ENCODE measurements at places on chromosomes 12 and 14.

GRCh38 chr14:91400696-91401095, 16.9 kb downstream of the CCDC88C start:
- no peak for DNase-seq

DNA sequence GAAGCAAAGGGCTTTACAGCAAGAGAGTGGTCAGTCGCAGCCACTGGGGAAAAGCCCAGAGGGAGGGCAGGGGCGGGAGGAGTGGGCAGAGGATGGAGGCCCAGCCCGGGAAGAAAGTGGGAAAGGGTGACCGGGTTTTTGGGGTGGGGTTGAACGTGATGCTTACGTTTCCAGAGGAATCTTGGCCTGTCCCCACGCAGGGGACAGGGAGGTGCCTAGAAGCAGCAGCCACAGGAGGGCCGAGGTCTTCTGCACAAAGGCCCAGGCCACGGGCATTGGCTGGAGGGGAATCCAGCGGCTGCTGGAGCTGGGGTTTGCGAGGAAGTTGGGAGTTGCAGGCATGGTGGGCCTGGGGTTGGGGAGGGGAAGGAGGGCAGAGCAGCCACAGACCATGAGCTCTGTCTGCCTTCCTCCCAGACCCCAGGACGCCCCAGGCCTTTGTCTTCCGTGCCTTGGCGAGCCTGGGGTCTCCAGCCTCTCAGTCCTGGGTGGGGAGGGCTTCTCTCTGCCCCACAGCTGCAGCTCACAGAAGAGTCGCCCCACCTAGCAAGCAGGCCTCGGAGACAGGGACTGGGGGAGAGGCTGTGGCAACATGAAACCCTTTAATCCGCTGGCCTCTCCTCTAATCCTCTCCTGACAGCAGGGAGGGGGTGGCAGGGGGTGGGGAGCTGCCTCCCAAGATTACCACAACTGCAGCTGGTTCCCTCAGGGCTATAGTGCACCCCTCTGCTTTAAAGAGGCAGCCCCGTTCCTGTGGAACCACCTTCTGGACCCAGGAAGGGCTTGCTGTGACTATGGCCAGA, at the start of gene CACNA2D4:
Gene CACNA2D4 (minus strand): TSS at position 572 of the 803 bp plus-strand sequence. CDS start 179 bp downstream, at position 393.
- no peak for DNase-seq

- no peak for DNase-seq
Observed at GRCh38 chr12:57600395-57600794, 4.2 kb upstream of the DTX3 start.

DNA sequence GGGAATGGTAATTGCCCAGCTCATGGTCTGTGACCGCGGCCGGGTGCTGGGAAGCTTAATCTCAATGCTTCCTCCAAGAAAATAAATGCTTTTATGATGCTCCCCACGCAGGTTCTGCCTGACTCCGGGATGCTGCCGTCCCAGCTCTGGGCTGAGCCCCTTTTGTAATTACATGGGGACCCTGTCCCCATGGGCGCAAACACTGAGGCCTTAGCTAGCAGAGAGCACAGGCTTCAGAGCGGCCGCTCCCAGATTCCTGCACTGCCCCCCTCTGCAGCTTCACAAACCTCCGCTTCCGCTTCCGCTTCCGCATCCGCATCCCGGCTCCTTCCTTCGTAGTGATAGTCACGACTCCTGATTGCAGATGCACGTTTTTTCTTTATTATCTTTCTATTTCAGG, 129.5 kb downstream of the KIF26A start:
- DNase-seq, result no peak

DNA sequence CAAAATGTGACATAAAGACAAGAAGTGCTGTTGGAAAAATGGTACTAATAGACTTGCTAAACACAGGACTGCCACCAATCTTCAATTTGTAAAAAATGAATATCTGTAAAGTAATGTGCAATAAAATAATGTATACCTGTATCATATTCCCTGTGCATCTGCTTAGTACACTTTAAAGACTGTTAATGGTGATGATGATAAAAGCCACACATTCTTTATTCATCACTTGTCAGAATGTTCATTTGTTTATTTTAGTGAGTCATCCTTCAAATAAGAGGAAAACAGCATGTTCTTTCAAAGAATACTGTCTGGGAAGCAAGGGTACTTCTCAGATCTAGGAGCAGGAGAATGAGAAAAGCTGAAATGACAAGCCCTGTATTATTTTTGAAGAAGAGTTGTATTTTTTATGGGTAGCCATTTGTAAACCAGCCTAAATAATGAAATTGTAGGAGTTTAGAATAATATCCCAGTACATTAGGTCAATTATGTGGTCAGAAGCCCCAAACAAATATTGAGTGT, 78.3 kb upstream of the PSMA6 start:
- peak; percentile 24 for DNase-seq

DNA sequence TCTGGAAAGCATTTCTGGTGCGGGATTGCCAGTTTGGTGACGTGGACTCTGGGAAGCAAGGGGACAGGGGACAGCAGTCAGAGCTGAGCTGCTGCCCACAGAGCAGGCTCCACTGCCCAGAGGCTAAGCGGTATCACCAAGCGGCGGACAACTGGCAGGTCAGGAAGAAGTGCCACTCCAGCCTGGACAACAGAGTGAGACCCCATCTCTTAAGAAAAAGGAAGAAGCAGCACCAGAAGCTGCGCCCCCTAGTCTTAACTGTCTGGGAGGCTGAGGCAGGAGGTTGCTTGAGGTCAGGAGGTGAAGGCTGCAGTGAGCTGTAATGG, 31.8 kb upstream of the MMP17 start:
- DNase-seq, result no peak

DNA sequence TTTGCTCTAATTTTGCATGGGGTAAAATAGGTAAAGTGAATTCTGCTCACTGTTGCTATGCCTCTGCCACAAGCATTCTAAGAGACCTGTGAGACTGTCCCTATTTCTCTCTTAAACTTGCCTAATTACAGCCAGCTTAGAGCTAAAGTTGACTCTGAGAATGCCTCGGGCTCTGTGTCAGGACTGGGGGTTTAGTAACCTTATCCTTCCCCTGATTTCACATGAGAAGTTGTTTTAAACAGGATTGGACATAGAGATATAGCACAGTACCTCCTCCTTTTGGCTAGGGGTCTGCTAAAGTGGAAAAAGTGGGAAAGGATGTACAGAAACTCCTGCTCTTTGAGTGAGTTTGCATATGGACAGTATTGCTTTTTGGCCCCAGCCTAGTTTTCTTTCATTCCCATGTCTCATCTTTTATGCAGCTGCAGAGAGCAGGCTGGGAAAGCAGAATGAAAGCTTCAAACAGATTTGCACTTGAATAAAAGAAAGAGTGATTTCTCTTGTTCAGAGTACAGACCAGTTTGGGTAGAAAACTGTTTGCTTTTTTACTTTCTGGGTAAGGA, 122.0 kb downstream of the RAD51B start:
- no peak for DNase-seq

DNA sequence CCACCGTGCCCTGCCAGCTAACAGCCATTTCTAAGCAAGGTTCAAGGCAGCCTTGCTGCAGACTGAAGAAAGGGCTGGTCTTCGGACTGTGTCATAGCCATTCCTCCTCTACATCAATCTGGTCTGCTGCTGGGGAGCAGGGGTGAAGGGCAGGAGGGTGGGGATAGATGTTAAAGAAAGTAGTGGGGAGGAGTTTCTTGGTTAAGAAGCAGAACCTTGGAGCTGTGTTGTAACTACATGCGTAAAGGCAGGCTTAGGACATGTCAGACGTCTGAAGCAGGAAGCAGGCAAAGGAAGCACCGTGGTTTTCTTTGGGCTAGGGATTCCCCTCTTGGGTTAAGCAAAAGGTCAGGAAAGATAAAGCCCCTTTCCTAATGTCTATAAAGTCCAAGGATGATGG, 18.1 kb upstream of the NEK9 start:
- no peak for DNase-seq

DNA sequence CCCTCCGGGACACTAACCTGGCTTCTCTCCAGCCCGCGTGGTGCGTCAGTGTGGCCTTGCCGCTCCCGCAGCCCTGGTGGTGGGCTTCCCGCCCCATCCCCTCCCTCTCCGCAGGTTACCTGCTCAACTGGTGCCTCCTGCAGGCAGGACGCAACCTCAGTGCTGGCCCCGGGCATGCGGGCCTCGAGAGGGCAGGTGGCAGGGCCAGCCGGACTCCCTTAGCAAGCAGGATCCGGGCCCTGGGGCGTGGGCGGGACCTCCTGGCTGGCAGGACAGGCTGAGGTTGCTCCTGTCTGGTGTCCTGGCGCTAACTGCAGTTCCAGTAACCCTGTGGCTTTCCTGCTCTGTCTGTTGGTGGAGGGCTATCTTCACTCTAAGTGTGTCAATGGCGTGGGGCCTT, 8.6 kb upstream of the ADSS1 start:
- DNase-seq, result no peak

DNA sequence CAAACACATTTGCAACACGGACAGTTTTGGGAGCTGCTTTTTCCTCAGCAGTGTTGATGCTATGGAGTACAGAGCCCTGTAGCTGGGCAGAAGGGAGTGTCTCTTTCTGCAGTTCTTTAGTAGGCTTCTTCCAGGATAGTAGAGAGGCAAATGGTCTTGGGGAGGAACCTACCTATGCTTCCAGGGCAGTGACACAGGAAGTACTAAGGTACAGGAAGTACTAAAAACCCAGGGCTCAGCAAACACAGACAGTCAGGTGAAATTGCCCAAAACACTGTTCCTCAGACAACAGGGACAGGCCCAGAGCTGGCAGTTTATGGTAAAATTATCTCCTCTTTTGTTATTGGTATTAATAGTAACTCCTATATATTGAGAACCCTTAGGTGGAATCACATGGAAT, 217.6 kb downstream of the TTC8 start:
- no peak for DNase-seq

GRCh38 chr12:2212971-2213869, 160.4 kb downstream of the CACNA1C start:
- DNase-seq, result no peak

DNA sequence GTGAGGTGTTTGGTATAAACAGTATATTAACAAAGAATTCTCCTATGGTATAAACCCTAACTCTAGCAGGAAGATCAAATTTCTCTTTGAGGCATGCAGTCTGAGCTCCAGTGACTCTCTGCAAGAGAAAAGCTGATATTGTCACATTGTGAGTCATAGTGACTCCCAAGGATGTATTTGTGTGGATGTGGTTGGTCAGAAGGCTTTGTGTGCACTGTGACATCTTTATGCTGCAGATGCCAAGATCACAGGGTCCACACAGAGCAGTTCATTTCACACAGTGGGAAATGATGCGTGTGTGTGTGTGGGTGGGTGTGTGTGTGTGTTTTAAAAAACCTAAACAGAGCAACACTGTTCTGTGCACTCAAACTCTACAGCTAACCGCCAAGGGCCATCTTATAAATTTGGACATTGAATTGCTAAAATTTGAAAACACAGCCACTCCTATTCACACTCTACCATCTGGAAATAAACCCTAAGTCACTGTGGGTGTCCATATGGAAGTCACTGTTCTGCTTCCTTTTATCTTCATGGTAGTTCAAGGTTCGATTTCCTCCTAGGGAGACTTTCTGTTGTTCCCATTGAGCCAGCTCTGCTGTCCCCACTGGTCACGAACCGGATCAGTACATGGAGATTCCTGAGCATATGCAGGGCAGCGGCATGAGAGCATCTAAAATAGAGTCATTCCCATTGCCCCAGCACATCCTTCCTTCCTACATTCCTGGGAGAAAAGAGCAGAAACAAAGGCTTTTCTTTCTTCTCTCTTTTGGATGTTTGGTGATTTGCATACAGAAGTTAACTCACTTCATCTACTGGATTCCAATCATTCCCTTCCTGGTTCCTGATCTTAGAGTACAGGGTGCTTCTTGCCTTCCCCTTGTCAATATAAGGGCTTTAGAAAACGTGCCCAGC, 727.6 kb downstream of the DIO2 start:
- peak; percentile 4 for DNase-seq

DNA sequence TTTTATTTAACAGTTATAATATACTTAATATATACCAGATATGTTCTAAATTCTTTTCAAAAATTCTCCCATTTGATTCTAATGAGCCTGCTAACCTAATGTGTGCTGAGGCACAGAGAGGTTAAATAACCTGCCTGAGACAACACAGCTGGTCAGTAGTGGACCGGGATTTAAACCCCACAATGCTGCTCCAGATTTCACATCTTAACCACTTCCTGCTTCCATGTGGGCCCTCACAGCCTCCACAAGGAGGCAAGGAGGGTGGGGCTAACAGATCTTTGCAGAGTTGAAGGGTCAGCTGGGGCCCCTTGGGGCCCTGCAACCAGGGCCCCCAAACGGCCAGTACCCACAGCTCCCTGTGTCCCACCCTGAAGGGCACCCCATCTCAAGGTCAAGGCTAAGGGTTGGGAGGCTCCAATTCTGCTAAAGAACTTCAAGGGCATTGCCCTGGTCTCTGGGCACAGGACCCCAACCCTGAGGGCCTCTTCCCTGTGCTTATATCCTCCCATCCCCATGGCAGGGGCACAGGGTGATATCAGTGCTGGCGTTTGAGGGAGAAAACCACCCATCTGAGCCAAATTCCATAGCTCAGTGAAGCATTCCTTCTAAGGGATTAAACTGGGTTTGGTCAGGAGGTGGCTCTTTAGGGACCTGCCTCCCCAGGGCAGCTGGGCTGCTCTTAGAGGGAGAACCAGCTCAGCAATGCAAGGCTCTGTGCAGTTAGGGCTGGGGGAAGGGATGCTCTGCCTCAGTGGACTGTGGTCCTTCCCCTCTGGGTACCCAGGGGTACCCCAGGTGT, 2.2 kb downstream of the KRT80 start:
- no peak for DNase-seq

DNA sequence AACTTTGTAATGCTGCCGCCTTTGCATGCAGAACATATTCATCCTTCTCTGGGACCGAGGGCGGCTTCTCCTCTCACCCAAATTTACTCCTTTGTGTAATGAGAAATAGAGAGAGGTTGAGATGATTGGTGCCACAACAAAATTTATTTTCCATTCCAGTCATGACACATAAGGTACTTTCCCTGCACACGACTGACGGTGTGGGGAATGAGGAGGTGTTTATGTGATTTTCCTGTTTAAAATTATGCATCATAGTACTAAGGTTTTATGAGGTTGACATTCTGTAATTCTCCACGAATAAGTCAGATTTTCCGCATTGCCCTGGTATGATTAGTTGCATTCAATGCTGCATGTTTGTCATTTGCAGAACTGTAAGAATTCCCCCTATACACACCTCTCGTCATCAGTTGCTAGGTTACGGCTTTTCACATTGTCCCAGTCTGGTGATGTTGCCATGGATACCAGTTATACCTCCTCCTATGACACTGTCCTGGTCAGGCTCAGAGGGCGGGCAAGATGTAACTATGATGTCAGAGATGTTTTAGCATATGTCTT, 23.1 kb downstream of the BICDL1 start:
- DNase-seq, result peak; percentile 30
